ENCODE measurements at places on chromosomes 6 and 20.

GRCh38 chr20:57770852-57771720 is 61.3 kb upstream of the PMEPA1 start:
- DNase-seq, result no peak

DNA sequence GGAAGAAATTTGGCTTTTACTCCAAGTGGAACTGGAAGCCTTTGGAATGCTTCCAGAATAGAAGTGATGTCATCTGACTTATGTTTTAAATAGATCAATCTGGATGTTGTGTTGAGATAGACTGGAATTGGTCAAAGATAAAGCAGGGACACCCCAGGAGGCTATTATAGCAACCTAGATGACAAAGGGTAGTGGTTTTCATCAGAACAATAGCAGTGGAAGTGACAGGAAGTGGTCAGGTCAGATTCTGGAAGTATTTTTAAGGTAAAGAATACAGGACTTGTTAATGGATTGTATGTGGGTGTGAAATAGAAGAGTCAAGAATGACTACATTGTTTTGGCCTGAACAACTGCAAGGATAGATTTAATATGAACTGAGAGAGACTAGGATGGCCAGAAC is 191.4 kb downstream of the ADGRB3 start:
- DNase-seq, result no peak

DNA sequence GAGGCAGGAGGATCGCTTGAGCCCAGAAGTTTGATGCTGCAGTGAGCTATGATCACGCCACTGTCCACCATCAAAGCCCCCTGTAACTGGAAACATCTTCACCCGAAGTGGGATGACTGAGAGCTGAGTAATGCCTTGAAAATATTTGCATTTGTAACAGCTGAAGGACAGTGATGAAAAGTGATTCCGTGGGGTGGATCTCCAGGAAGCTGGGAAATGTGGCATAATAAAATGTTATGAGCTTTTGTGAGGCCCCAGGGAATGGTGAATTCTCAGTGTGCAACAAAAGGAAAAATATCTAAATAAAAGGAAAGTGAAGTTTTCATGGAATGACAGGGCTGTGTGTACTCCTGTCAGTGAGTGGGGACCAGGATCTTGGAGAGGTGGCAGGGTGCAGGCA is 92.0 kb downstream of the JAG1 start:
- no peak for DNase-seq

DNA sequence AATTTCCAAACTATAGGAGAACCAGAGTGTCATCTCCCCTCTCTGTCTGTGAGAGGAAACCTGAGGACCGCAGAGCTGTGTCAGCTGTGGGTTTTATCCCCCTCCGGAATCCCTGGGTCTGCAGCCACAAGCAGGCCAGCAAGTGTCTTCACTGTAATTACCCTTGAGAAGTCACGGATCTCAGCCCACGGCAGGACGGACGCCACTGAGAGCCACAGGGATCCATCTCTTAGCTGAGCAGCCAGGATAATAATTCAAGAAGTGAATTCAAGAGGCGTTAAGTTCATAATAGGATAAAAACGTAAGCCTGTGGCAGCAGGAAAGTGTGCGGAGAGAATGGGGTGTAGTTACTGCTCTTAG is 37.0 kb downstream of the DLL1 start:
- DNase-seq, result no peak

DNA sequence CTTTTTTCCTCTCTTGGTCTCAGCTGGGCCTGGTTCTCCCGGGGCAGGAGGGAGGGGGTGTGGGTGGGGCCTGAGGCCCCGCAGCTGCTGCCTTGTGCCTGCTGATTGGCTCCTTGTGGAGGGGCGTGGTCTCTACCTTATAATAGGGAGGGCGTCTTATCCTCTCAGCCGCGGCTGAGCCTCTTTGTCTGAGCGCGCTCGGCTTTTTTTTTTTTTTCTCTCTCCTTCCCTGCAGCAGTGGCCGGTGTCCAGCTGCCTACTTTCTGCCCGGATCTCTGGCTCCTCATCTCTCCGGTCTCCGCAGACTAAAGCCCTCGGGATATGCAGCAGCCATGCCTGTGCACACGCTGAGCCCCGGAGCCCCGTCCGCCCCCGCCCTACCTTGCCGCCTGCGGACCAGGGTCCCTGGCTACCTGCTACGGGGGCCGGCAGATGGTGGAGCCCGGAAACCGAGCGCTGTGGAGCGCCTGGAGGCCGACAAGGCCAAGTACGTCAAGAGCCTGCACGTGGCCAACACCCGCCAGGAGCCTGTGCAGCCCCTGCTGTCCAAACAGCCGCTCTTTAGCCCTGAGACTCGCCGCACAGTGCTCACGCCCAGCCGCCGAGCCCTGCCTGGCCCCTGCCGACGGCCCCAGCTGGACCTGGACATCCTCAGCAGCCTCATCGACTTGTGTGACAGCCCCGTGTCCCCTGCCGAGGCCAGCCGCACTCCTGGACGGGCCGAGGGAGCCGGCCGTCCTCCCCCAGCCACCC is 11.1 kb downstream of the FAM110A start:
- DNase-seq, result peak; percentile 81

GRCh38 chr20:15895126-15895525 is 678.1 kb downstream of the KIF16B start:
- DNase-seq, result no peak

DNA sequence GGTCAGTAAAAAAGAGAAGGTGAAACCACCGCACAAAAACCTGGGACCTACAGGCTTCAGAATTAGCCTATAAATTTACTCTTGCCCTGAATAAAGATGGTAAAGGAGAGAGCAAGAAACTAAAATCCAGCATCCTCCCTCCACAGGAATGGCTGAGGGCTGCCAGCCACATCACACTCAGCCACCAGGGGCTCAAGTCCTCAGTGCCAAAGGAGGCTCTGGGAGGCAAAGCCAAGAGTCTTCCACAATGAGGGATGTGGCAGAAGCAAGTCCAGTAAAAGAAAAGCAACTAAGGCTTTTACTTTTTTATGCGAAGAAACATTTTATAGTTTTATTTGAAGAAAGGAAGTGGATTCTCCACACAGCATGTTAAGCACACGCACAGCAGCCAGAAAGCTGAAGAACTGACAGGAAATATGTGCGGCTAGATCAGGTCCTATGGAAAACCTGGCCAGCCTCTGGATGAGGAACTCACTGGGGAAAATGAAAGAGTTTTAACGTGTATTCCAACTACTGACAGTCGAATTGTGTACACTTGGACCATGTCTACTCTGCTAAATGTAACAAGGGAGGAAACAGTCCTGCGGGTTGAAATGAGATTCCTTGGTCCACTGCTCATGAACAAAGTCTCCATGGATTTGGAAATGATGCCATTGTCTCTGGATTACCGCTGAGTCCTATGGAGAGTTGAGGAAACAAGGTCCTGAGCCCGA is 219.4 kb upstream of the SSTR4 start:
- peak; percentile 58 for DNase-seq

- DNase-seq, result no peak
These were observed 59.5 kb upstream of the VGLL2 start for GRCh38 chr6:117205876-117206275.

GRCh38 chr6:72286911-72287311 is 335.0 kb upstream of the KCNQ5 start:
- DNase-seq, result no peak

DNA sequence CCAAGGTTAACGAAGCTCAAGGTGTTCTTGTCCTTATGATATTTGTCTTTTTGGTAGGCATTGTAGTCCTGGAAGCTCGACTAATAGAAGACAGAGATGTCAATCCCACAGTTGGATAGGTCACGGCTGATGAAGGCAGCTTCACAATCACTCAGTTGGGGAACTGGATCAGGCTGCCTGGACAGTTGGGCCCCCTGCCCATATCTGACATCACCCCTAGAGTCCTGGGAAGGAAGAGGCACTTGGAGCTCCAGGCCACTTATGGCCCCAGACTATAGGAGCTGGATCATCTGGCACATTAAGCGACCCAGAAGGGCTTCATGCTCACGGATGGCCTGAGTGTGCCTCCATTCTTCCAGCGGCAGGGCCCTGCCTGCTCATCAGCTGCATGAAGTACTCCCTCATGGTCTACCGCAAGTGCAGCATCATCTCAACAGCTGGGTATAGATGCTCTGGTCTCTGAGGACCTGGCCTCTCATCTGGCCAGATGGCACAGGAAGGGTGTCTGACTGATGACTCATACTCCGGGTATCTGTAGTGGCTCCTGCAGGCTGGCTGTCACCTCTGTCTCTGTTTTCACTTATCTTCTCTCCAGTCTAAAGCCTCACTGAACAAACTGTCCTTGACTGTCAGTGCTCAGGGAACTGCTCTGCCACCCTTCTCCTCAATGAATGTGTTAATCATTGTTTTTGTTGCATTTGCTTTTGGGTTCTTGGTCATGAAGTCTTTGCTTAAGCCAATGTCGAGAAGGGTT is 29.2 kb upstream of the SSR1 start:
- DNase-seq, result no peak

GRCh38 chr20:51211191-51211590 is 188.3 kb upstream of the KCNG1 start:
- no peak for DNase-seq

DNA sequence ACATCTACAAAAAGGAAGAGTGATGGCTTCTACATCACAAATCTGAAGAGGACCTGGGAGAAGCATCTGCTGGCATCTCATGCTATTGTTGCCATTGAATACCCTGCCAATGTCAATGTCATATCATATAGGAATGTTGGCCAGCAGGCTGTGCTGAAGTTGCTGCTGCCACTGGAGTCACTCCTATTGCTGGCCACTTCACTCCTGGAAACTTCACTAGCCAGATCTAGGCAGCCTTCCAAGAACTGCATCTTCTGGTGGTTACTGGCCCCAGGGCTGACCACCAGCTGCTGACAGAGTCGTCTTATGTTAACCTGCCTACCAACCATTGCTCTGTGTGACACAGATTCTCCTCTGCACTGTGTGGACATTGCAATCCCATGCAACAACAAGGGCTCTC is 111.8 kb downstream of the PERP start:
- no peak for DNase-seq

DNA sequence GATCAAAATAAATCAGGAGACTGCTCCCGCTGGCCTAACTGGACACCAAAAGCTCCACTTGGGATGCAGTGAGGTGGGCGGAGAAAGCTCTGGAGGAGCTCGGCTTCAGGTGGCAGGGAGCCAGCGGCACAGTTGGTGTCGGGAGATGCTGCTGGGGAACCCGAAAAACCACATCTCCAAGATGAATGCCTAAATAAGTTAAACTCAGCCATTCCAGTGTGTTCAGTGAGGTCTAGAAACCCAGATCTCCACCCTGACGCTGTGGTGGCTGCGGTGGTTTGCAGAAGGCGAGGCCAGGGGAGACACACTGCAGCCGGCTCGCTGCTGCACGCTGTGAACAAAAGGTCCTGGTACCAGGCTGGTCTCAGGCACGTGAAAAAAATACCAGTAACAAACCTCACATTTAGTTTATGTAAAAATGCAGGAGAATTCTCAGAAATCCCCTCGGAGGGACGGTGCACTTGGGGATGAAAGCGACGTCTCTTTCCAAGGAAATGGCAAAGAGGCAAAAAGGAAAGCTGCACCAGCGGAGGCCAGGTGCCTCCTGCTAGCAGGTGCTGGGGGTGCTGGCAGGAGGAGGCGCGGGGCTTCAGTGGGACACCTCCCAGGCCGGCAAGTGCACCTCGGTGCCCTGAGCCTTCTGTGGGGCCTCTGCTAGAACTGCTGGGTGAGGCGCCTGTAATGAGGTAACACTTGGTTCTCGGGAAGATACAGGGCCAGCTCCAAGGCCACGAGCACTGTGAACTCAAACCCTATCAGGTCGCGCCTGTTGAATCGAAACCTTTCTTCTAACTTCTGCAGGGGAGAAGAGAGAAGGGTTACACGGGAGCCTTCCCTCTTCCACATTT is 3.6 kb downstream of the RPS21 start:
- DNase-seq, result no peak

- no peak for DNase-seq
These were observed 19.7 kb downstream of the TRAF3IP2 start for GRCh38 chr6:111585974-111586315.

- DNase-seq, result no peak
These were observed 228.2 kb downstream of the LY86 start for GRCh38 chr6:6816716-6817115.

DNA sequence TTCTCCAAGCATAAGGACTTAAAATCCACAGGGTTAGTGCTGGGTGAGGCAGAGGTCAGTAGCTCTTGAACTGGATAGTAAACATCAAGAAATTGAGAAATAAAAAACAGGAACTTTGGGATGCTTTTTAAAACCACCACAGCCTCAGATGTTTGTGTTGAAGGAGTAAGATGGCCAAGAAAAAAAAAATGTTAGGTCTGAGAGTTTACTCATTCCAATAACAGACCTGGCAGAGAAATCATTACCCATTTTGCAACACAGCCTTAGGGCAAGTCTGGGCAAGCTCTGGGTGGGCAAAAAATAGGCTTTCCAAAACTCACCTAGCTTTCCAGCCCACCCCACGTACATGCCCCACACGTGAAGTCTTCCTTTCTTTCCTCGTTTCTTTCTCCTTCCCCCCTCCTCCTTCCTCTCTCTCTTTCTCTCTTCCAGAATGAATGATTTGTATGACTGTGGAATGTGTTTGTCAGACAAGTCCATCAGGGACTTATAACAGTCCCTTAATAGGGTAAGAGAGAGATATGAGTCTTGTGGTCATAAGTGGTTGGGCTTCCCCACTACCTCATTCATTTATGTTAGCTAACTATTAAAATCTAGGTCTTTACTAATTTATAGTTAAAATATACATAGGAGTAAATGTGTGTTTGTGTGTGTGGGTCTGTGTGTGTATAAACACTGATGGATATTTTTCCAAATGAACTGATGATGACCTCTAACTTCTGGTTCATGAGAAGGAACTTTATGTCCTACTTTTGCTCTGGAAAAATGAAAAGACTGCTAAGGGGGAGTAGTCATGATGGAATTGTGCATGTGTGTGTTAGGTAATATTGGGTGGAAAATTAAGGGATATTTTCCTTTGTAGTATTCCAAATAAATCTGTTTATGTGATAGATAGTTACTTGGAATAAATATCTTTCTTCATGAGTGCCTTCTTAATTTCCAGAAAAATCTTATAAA is 18.0 kb upstream of the DSE start:
- no peak for DNase-seq

- no peak for DNase-seq
These were observed 48.3 kb downstream of the CARMIL1 start for GRCh38 chr6:25327432-25327831.

GRCh38 chr6:135346747-135347146 is 150.8 kb downstream of the AHI1 start:
- DNase-seq, result no peak

DNA sequence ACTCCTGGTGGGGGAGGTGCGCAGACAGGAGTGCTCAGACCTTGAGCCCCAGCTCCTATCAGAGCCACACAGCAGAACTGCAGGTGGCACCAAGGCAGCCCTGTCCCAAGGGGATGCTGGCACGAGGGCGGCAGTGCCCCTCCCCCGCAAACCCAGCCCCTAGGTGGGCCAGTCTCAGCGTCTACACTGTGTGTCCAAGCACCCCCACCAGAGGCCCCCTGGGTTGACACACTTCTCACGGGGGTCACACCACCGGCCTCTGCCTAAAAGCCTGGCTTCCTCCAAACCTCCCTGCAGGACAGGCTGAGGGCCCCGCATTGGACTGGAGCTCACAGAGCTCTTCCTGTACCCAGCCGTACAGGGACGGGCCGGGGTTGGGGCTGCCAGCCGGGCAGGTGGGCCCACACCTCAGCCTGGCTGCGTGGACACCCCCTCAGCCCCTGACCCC is 8.1 kb downstream of the SLC2A4RG start:
- no peak for DNase-seq

- no peak for DNase-seq
These were observed 45.2 kb downstream of the UTRN start for GRCh38 chr6:144330017-144330987.

- no peak for DNase-seq
These were observed 107.5 kb upstream of the TMEM170B start for GRCh38 chr6:11430036-11430435.

- DNase-seq, result no peak
These were observed 361.2 kb downstream of the UTRN start for GRCh38 chr6:144646093-144647056.
